Naive thymus-derived CD4-positive, alpha-beta T cell (primary cell): ENCODE measurements at places on chromosomes 1 and 21.
A peak's percentile ranks its signal among the peaks of the same experiment; 100 is the strongest.

GRCh38 chr1:209546390-209547085 is 37.0 kb upstream of the CAMK1G start:
- no peak overlapping the region for H3K4me3 ChIP-seq
- DNase-seq, result no peak
- H3K36me3 ChIP-seq, result no peaks in the 10 kb centered on the region
- H3K4me1 ChIP-seq, result no peaks in the 10 kb centered on the region

DNA sequence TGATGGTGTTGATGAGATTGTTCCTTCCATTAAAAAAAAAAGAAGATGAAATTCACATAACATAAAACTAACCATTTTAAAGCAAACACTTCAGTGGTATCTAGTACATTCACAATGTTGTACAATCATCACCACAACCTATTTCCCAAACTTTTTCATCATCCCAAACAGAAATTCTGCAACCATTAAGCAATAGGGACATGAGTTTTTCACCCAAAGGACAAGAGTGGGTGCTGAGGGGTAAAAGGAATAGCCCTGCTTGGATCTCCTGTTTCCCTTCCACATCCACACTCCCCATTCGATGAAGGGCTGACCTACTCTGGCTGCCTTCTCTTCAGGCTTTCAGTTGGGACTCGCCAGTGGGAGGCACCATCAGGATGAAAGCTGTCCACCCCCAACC is 59.3 kb downstream of the SLC9A1 start:
- H3K4me1 ChIP-seq, result no peaks in the 10 kb centered on the region

DNA sequence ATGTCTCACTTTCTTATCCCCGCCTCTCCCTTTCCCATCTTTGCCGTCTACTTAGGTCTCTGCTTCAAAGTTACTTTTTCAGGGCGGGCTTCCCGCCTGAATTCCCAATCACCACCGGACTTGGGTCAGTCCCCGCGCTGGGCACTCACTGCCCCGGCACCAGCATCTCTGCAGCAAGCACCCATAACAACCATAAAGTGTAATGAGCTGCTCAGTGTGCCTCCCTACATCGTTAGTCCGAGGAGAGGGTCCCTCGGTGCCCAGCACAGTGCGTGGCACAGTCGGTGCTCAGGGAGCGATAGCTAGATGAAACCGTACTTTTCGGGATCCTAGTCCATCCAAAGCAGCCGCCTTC is 633 bp upstream of the CTPS1 start:
- DNase-seq, result no peak
- H3K4me3 ChIP-seq, result peak overlapping the region; percentile 62
- no peaks in the 10 kb centered on the region for H3K27me3 ChIP-seq
- H3K27ac ChIP-seq, result peak overlapping the region; percentile 97
- no peaks in the 10 kb centered on the region for H3K36me3 ChIP-seq
- peaks cover 11% of the 10 kb centered on the region for H3K4me1 ChIP-seq

DNA sequence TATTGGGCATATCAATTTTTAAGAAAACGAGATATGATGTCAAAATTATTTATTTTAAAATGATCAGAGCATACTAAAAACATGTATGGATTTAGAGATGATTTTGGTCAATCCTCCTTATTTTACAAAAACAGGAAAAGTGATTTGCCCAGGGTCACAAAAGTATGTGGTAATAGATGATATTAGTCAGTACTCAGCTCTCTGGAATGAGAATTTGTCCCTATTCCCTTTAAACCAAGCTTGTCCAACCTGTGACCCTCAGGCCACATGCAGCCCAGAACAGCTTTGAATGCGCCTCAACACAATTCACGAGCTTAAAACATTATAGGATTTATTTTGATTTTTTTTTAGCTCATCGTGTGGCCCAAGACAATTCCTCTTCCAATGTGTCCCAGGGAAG is 104.7 kb downstream of the AKT3 start:
- H3K4me3 ChIP-seq, result no peak overlapping the region
- DNase-seq, result no peak
- no peaks in the 10 kb centered on the region for H3K27me3 ChIP-seq
- no peak overlapping the region for H3K27ac ChIP-seq
- H3K36me3 ChIP-seq, result no peaks in the 10 kb centered on the region

- H3K27me3 ChIP-seq, result no peaks in the 10 kb centered on the region
- no peaks in the 10 kb centered on the region for H3K36me3 ChIP-seq
- H3K27ac ChIP-seq, result no peak overlapping the region
- no peaks in the 10 kb centered on the region for H3K4me1 ChIP-seq
Measured at GRCh38 chr1:236209185-236209584, 66.8 kb downstream of the GPR137B start.

DNA sequence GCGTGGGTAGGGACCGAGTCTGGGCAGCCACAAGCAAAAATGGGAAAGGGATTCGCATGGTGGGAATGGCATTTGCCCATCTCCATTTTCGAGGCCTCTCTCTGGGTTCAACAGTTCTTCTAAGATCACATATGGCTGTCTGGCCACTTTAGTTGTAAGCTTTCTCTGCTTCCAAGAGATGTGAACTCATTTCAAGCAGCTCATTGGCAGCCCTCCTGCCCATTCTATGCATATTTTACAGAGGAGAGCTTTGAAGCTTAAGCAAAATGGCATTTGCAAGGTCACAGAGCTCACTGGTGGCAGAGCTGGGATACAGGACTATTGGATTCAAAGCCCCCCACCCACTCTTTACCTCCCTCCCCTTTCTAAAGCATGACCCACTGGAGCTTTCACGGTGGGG is 93.7 kb downstream of the HHIPL2 start:
- peaks cover 8% of the 10 kb centered on the region for H3K4me1 ChIP-seq
- H3K27ac ChIP-seq, result no peak overlapping the region
- H3K27me3 ChIP-seq, result no peaks in the 10 kb centered on the region
- no peak overlapping the region for H3K4me3 ChIP-seq

DNA sequence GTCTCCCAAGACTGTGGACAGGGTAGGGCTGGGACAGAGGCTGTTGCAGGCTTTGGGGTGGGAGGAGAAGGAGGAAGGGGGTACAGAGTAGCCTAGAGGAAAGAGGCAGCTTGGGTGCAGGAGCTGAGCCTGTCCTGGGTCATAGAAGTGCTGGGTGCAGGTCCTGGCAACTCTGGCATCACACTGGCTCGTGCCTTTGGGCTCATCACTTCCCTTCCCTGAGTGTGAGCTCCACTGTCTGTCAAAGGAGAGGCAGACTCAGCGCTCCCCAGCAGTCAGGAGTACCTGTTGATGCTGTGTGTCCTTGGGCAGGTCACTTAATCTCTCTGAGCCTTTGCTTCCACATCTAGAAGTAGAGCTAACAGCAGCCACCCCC is 157.1 kb downstream of the PTPRU start:
- no peaks in the 10 kb centered on the region for H3K36me3 ChIP-seq
- H3K27me3 ChIP-seq, result no peaks in the 10 kb centered on the region
- DNase-seq, result no peak
- no peak overlapping the region for H3K4me3 ChIP-seq

DNA sequence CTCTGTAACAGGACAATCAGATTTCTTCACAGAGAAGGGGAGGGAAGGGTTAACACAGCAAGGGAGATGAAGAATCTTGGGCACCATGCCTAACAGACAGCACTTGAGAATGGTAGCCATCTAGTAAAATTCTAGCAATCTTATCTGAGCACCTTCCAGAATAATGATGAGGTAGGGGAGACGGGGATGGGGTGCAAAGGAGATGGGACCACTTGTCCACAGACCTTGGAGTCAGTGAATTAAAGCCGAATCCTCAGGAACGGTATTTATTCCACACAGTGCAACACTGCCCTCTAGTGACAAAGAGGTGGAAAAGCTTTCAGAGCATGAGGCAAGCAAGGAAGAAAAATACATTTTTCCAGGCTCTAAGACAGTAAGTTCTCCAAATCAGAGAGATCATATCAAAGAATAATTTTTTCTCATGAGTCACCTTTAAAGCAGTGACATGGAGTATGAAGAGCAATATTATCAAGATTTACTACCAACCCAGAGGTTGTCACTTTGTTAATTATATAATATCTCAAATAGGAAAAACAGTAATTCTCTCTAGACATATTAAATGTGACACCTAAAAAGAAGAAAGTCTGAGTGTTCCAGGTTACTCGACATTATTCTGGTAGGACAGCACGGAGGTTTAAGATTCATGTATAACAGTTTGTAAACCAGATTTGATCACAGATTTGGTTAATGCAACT is 43.3 kb upstream of the LPAR3 start:
- no peak overlapping the region for H3K4me3 ChIP-seq
- H3K27ac ChIP-seq, result no peak overlapping the region
- H3K4me1 ChIP-seq, result no peaks in the 10 kb centered on the region
- H3K27me3 ChIP-seq, result no peaks in the 10 kb centered on the region
- no peaks in the 10 kb centered on the region for H3K36me3 ChIP-seq

- DNase-seq, result no peak
- H3K27ac ChIP-seq, result no peak overlapping the region
- H3K4me3 ChIP-seq, result no peak overlapping the region
- no peaks in the 10 kb centered on the region for H3K27me3 ChIP-seq
- H3K36me3 ChIP-seq, result no peaks in the 10 kb centered on the region
Measured at GRCh38 chr1:110159168-110159567, 8.9 kb downstream of the SLC6A17 start.

DNA sequence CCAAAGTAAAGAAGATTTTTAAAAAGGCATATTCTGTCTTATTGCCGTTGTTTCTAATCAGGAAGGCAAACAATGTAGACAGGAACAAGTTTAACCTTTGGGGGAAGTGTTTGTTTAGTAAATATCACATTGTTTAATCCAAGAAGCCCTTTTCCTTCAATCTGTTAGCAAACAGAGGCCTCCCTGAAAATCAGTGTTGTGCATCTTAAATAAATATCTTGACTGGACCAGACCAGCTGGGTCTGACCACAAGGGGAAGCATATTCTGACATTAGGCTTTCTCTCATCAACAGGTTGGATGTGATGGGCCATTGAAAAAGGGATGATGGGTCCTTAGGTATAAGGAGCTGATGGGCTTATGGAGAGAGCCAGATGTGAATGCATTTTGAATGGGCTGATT is 81.8 kb upstream of the SGIP1 start:
- no peak overlapping the region for H3K27ac ChIP-seq
- H3K27me3 ChIP-seq, result no peaks in the 10 kb centered on the region
- H3K4me1 ChIP-seq, result no peaks in the 10 kb centered on the region
- H3K36me3 ChIP-seq, result no peaks in the 10 kb centered on the region
- no peak for DNase-seq

DNA sequence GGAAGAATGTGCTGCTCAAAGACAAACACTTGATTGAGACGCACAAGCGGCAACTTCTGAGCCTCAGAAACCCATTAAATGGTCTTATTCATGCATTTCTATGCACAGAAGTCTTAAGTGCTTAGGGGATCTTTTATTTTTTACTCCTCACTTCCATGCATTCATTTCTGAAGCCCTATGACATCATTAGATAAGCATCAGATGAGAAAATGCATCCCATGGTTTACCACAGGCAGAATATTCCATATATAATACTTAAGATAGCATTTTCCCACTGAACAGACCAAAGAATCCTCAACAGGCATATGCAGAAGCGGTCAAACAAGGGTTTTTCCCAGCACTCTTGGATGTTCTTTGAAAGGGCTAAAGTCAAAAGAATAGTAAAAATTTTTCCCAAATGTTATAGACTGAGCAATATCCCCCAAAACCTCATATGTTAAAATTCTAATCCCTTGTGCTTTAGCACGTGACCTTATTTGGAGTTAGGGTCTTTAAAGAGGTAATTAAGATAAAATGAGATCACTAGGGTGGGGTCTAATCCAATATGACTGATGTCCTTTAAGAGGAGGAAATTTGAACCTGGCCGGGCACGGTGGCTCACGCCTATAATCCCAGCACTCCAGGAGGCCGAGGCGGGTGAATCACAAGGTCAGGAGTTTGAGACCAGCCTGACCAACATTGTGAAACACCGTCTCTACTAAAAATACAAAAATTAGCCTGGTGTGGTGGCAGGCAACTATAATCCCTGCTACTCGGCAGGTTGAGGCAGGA is 22.6 kb upstream of the FAM89A start:
- DNase-seq, result no peak
- no peaks in the 10 kb centered on the region for H3K36me3 ChIP-seq
- H3K27ac ChIP-seq, result no peak overlapping the region
- H3K4me3 ChIP-seq, result no peak overlapping the region

DNA sequence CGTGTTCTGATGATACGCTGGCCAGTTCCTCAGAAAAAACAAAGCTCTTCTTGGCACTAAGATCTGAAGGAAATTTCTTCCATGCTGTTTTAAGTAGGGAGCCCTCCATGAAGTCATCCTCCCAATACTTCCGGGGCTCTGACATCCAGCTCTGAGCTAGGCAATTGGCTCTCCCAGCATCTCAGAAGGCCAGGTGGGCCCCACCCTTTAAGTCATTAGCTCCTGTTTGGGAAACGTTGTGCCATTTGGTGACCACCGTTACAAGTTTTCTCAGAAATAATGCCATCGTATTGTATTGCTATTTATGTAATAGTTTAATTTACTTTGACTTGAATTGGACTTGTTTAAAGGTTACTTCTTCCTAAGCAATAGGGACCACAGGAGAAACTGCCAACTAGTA is 130.3 kb upstream of the EDN2 start:
- no peak overlapping the region for H3K27ac ChIP-seq
- no peaks in the 10 kb centered on the region for H3K4me1 ChIP-seq
- no peaks in the 10 kb centered on the region for H3K27me3 ChIP-seq
- H3K4me3 ChIP-seq, result no peak overlapping the region
- DNase-seq, result no peak

GRCh38 chr1:98870959-98871903 is 133.4 kb downstream of the PLPPR5 start:
- no peaks in the 10 kb centered on the region for H3K36me3 ChIP-seq
- peaks cover 24% of the 10 kb centered on the region for H3K4me1 ChIP-seq
- peak; percentile 91 for DNase-seq
- H3K4me3 ChIP-seq, result peak overlapping the region; percentile 56
- peak overlapping the region; percentile 83 for H3K27ac ChIP-seq
- no peaks in the 10 kb centered on the region for H3K27me3 ChIP-seq

DNA sequence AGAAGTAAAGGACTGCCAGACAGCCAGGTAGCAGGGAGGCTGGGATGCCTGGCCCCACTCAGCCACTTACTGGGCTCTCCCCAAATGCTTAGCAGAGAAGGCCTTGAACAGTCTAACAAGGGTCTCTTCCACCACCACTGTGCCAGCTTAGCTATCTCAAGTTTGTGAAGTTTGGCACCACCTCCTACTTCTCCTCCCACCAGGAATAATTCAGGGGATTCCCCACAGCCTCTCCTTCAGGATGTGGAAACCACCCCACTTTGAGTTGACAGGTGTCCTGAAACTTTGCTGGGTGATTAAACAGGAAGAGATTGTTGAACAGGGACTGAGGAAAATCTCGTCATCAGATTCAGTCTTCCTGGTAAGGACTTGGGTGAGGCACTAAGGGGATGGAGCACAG is 59.4 kb upstream of the ATP1B1 start:
- no peak overlapping the region for H3K27ac ChIP-seq
- no peaks in the 10 kb centered on the region for H3K27me3 ChIP-seq
- no peak for DNase-seq
- H3K4me3 ChIP-seq, result no peak overlapping the region
- no peaks in the 10 kb centered on the region for H3K36me3 ChIP-seq
